ENCODE measurements at places on chromosomes 1 and 21. TPM values are rescaled to one million over a fixed set of nuclear protein-coding genes. Genes with fewer than 3 reads are reported as not detected.

Gene GJA4
- total RNA-seq: not detected

Gene DNAJC28
- total RNA-seq: 0.16 TPM

Gene FCN3
- not detected for total RNA-seq

Gene FAM163A
- not detected for total RNA-seq

Gene PADI1
- not detected for total RNA-seq

Gene ESPN
- 1.0 TPM for total RNA-seq

Gene DNASE2B
- not detected for total RNA-seq

Gene RORC
- 0.94 TPM for total RNA-seq

Gene PRKAA2
- not detected for total RNA-seq

Gene UMODL1
- total RNA-seq: not detected

Gene RIPK4
- not detected for total RNA-seq

Data from activated T-helper 2 cell treated with anti-CD3 and anti-CD28 coated beads, Interferon-gamma antibody, Interleukin-2, Interleukin-4, amounts not matched to agents 10 μg/mL and 5 μg/mL and 100 μg/mL, durations not matched to agents 14 hours and 24 hours and 36 hours (primary cell).